HT-29 (cell line): ENCODE measurements at places on chromosomes 4 and X. TPM values are rescaled to one million over a fixed set of nuclear protein-coding genes. Genes with fewer than 3 reads are reported as not detected.

- DNase-seq: no peak
Measured at GRCh38 chr4:152045807-152046571, 285.2 kb upstream of the GATB start.

Gene ZNF711
- 0.42 and 0.48 TPM in 2 replicates for total RNA-seq

DNA sequence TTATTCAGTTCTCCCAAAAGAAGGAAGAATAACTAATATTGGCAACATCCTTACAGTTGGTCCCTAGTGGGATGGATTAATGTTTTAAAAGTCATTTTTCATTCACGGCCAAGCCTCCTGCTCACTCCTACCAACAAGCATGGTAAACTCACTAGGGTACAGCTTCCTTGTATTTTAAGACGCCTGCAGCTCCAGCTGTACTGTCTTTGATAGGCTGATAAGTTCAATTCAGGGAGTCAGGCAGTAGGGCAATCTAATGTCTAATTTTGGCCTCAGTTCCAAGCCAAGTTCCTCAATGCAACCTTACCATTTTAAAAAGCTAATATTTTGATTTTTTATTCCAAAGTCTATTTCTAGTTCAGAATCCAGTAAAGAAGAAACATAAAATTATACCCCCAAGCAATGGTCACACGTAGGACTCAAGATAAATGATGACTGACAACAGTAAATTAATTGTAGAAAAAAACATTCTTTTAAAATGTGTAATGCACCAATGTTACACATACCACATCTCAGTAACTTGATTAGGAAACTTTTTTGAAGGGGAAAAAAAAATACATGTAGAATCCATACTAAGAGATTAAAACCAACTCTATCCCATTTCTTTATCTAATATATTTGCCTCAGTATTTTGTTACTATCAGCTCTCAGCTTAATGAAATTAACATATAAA lies 9.3 kb downstream of the LCORL start:
- DNase-seq: no peak

- DNase-seq: no peak
Measured at GRCh38 chrX:138018145-138018799, 452.3 kb downstream of the ZIC3 start.

DNA sequence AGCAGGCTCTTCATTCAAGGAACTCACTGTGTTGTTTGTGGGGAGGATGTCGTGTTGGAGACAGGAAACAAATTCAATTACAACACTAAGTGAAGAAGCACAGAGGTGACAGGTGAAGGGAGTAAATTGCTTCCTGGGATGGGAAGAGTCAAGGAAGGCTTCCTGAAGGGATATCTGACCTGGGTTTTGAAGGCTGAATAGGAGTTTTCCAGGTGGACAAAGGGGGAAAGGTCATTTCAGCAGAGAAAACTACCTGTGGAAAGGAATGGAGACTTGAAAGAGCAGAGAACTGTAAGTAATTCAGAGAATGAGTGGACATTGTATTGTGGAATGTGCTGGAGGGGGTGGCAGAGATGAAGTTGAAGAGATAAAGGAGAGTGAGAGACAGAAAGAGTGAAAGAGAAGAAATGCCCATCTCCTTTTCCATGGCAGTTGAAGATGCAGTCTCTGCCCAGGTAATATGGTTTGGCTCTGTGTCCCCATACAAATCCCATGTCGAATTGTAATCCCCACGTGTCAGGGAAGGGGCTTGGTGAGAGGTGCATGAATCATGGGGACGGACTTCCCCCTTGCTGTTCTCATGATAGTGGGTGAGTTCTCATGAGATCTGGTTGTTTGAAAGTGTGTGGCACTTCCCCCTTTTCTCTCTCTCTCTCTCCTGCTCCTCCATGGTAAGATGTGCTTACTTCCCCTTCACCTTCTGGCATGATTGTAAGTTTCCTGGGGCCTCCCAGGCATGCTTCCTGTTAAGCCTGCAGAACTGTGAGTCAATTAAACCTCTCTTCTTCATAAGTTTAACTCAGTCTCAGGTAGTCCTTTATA lies 205.7 kb upstream of the BCOR start:
- no peak for DNase-seq

DNA sequence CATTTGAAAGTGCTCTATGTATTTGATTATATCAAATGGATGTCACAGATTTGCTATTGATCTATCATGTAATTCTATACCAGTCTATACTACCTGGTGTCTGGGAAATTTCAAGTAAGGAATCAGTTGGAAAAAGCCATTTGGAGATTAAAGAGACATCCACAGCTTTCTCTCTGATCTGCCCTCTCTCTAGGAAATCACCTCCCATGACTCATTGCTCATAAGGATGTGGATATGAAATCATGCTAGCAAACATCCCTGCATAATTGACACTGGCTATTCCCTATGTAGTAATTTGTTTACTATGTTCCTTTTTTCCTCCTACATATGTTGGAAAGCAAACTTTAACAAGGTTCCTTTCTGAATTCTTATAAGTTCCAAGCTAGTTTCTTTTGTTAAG lies 94.3 kb downstream of the TEX13A start:
- DNase-seq: no peak

DNA sequence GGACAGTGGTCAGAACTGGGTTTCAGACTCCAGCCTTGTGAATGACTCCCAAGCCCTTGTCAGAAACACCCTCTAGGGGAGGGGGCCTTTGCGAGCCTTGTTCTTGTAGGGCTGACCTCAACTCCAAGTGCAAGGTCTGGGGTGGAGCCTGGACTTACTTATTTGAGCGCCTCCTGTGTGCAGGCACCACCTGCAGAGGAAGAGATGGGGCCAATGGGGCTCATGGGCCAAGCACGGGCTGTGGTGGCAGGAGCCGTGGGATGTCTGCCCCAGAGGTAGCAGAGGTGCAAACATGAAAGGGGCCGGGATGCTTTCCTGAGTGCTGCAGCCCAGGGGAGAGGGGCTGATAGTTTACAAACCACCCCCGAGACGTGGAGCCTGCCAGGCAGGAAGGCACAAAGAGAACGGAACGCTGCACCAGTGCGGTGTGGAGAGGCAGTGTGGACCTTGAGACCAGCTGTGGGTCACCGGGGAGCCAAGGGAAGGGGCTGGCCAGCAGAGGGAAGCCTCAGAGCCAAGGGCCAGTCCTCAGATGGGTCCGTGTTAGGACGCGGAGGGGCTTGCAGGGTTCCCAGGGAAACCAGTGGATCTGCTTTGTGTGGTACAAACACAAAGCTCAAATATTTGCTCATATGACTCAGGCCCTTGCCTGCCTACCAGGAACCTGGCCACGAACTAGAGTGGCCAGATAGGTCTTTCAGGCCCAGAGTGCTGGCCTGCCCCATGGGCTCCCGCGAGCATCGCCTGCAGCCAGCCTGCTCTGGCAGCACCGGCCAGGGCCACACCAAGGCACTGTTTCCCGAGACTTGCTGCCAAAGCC lies 8.7 kb upstream of the TADA2B start:
- DNase-seq: peak; percentile 73

DNA sequence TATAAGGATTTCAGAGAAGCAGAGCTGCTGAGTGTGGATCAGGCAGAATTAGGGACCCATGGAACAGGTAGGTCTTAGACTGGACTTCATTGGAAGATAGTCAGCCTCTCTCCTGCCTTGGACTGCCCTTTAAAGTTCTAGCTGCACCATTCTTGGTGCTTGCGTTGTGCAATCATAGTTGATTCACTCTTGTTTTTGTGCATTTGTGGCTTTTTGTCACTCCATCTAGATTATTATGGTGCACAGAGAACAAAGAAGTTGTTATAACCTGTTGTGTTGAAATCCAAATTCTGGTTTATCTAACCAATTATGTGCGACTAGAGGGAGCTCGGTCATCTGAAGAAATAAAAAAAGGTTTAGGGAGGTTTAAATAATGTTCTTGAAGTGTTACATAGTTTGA lies 59.3 kb downstream of the JADE1 start:
- no peak for DNase-seq

- DNase-seq: no peak
Measured at GRCh38 chr4:182944484-182945213, 27.5 kb upstream of the DCTD start.

- no peak for DNase-seq
Measured at GRCh38 chr4:121786221-121786620, 14.9 kb upstream of the EXOSC9 start.

Gene HOPX
- 3.0 TPM in 2 replicates for total RNA-seq

DNA sequence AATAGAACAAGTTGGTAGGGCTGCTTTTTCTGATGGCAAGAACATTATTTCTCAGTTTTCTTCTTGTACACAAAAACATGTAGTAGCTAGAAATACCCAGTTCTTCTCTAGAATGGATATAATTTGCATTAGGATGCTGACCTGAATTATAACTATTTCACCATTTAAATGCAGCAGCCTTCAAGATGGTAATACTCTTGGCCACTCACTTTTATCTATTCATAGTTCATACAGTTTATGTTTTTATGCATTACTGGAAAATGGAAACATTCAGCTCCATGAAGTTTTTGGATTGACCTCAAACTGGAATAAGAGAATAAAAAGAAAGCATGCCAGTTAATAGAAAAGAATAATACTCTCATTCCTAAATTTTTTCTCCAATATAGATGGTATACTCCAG lies 487.4 kb downstream of the PABPC4L start:
- DNase-seq: no peak

Gene LINC00632
- not detected in 2 replicates for total RNA-seq

- DNase-seq: peak; percentile 84
Measured at GRCh38 chrX:9396930-9397329, 67.9 kb upstream of the TBL1X start.

DNA sequence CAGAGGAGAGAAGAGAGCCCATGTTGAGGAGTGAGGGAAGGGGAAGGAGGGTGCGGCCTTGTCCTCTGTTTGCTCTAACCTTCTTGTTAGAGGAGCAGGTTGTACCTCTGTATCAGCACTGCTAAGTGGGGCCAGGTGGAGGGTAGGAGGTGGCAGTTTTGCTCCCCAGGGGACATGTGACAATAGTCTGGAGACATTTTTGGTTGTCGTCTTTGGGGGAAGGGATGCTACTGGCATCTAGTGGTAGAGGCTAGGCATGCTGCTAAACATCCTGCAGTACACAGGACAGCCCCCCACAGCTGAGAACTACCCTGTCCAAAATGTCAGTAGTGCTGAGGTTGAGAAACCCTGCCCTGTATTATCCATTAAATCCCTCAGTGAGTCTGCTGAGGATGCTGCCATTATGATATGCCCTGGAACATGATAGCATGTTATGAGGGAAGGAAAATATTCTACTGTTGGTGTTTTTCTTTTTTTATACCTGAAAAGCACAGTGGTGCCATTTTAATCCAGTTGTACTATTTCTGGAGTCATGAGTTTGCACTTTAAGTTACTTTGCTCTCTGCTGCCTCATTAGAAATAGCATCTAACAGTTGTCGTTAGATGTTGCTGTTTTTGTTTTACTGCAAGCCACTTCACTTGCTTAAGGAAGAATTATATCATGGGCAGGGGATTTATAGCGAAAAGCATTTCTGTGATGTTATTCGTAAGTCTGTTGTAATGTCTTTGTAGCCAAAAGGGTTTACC lies 90.6 kb downstream of the LRP2BP start:
- peak; percentile 28 for DNase-seq

Gene AREG
- 156 and 173 TPM in 2 replicates for total RNA-seq

- DNase-seq: no peak
Measured at GRCh38 chr4:32477518-32477917, 1757.3 kb downstream of the PCDH7 start.

GRCh38 chr4:14790494-14790893 lies 211.8 kb upstream of the CPEB2 start:
- no peak for DNase-seq

GRCh38 chr4:150371869-150372268 lies 210.1 kb upstream of the MAB21L2 start:
- DNase-seq: no peak

- DNase-seq: no peak
Measured at GRCh38 chr4:17132226-17132625, 233.8 kb upstream of the LDB2 start.

- DNase-seq: no peak
Measured at GRCh38 chr4:5267408-5267807, 216.1 kb downstream of the STK32B start.

DNA sequence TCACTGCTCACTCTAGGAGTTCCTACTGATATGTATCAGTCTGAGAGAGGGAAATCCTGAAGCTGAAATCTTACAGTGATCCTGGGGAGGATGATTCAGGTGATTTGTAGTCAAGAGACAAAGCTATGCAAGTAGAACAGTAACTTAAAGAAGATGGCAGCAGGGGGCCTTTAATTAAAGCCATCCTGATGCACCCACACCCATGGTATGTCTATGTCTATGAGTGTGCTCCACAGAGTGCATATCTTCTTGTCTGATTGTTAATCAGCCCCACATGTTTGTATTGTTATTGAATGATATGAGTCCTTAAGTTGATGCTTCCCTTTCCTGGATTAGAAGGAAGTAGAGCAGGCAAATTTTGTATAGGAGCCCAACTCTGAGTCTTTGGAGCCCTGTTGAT lies 78.8 kb downstream of the NHS start:
- DNase-seq: no peak

Gene HTN3
- not detected in 2 replicates for total RNA-seq

Gene L1CAM
- not detected in 2 replicates for total RNA-seq

Gene RAI2
- total RNA-seq: not detected in 2 replicates

DNA sequence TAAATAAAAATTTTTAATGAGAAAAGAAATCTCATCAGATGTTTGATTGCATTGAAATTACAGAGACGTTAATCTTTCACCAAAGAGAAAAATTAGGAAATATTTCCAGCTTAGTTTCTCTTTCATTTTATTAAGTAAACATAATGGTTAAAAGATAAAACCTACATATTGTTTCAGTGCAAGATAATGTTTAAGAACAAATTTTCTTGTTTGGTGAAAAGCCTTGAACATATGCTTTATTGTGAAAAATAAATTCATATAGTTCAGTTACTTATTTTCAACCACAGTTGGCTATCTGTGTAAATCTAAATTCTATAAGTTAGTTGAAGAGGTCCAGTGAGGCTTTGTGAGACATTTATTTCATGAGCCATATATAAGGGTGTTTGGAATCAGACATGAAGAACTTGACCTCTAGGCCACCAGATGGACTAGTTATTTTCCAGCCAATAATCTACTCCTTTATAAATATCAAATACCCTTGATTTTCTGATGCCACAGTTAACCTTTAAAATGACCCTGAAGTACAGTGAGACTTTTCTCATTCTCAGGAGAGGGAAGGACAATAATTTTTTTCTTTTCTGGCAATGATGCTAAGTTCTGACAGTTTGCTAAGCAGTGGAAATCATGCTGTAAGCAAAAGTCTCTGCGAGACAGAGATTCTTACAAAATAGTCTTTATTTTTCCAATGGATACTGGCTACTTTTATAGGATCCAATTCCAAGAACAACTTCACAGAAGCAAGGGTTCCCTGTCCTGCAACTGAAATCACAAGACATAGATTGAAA lies 2.5 kb downstream of the ARSJ start:
- DNase-seq: peak; percentile 39

Gene ADH1C
- total RNA-seq: 2.7 and 5.9 TPM in 2 replicates

Gene S100P
- 412 and 628 TPM in 2 replicates for total RNA-seq
